Epithelial cell of umbilical artery (primary cell): ENCODE measurements at places on chromosomes 5 and 9. TPM values are rescaled to one million over a fixed set of nuclear protein-coding genes. Genes with fewer than 3 reads are reported as not detected.

Gene BAAT
- not detected in 2 replicates for total RNA-seq

Gene NIPBL
- 19.5 and 22.6 TPM in 2 replicates for total RNA-seq

Gene NOTCH1
- 69.9 and 99.1 TPM in 2 replicates for total RNA-seq

Gene FOXD4L4
- under 0.01 TPM in 1 of 2 replicates, not detected in the other for total RNA-seq

Gene SPRY4
- total RNA-seq = 6.1 and 6.5 TPM in 2 replicates

Gene GMCL2
- total RNA-seq = not detected in 2 replicates

Gene XRCC4
- total RNA-seq = 13.5 and 14.9 TPM in 2 replicates

Gene SLC6A3
- total RNA-seq = under 0.01 TPM in 1 of 2 replicates, not detected in the other

Gene RFX3
- total RNA-seq = 2.9 and 5.3 TPM in 2 replicates

Gene FOXD4L6
- 0.15 TPM in 1 of 2 replicates, not detected in the other for total RNA-seq

Gene CCDC192
- total RNA-seq = not detected in 2 replicates

Gene SOHLH1
- total RNA-seq = not detected in 2 replicates

Gene RUFY1
- total RNA-seq = 46.4 and 47.4 TPM in 2 replicates

Gene RANBP3L
- not detected in 2 replicates for total RNA-seq

Gene SPINK13
- not detected in 2 replicates for total RNA-seq

Gene FAM120AOS
- 29.8 and 35.4 TPM in 2 replicates for total RNA-seq

Gene NUTM2G
- total RNA-seq = not detected in 2 replicates
